ENCODE measurements at places on chromosomes 1 and 21.
A peak's percentile ranks its signal among the peaks of the same experiment; 100 is the strongest.

DNA sequence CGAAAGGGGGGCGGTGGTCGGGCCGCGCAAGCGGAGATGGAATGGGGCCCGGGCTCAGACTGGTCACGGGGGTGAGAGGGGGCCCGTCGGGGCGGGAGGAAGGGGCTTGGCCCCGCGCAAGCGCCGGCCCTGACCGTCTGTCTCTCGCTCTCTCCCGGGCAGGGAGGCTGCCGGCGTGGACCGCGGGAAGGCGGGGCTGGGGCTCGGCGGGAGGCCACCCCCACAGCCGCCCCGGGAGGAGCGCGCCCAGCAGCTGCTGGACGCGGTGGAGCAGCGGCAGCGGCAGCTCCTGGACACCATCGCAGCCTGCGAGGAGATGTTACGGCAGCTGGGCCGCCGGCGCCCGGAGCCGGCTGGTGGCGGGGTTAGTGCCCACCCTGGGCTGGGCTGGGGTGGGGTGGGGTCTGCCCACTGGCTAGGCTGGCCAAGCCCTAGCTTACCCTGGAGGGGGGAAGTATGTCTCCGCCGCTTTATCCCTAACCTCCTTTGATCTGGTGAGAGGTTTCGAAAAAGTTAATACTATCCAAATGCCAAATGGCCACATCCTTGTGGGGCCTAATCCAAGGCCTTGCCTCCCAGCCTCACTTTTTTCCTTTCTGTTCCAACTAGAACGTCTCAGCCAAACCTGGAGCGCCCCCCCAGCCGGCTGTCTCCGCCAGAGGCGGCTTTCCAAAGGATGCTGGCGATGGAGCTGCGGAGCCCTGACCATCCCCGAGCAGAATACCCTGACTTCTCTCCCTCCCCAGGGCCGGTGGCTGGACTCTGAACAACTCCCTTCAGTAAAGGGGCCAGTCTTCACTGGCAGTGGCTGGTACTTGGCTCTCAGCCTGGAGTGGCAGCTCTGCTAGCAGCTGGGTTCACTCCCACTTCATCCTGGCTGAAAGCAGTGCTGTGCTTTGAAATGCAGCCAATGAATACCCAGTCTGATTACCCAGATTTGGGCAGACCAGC is 636 bp upstream of the YRDC start:
- DNase-seq: peak; percentile 57

DNA sequence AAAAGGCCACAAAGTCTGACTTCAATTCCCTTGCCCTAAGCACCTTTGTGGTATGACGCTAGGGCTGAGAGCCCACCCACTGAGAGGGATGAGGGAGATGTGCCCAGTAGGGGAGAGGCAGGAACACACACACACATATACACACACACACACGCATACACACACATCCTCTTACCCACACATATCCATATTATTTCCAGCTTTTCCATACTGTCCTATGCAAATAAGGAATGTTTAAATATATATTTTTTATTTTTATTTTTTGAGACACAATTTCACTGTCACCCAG is 3.0 kb downstream of the RAB25 start:
- DNase-seq: no peak

- no peak for DNase-seq
Observed at GRCh38 chr1:192171123-192171522, 12.9 kb downstream of the RGS18 start.

DNA sequence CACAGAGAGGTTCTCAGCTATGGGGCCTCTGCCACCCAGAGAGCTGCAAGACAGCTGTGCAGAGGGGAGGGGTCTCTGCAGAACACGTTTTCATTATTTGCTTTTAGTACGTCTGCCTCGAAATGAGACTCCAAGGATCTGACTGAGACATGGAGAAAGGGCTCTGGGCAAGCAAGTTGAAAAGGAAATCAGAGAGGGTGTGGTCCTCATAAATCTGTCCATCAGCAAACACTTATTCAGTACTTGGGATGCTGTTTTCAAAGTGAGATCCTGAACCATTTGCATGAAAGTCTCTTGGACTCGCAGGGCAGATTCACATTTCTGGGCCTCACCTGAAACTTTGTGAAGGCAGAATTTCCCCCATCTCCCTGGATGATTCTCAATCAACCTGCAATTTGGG is 197.4 kb upstream of the GALNT2 start:
- no peak for DNase-seq

DNA sequence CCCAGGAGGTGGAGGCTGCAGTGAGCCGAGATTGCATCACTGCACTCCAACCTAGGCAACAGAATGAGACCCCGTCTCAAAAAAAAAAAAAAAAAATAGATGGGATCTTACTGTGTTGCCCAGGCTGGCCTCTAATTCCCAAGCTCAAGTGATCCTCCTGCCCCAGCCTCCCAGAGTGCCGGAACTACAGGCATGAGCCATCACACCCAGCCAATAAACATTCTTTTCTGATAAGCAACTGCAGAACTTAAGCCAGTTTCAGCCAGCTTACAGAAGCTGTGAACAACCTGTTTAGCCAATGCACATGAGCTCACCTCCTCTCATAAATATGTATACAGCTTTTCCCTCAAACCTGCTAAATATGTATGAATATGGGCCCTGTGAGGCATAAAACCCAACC is 3.1 kb upstream of the MIIP start:
- no peak for DNase-seq

GRCh38 chr1:188433425-188433824 is 1604.7 kb downstream of the PLA2G4A start:
- DNase-seq: peak; percentile 31

DNA sequence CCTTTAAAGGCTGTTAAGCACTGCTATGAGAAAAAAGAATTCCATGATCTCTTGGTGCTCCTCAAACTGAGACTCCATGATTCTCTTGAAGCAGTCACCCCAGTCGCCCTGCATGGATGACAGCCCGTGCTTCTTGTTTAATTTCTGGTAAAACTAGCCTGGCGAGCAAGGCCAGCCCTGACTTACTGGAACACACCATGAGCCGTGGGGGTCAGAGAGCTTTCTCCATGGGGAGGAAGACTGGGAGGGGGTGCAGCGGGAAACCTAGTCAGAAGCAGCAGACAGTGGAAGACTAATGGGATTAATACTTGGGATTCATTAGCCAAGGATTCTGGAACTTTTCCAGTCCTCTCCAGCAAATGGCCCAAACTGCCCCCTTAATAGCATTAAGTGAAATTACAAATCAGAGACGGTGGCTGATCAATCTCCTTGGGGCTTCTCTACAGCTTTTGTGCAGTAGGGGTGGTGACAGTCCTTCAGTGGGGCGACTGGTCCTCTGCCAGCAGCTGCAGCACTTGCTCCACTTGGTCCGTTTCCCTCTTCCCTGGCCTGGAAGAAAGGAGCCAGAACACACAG is 57.2 kb upstream of the LRRN2 start:
- no peak for DNase-seq

- no peak for DNase-seq
Observed at GRCh38 chr1:28439320-28439719, 66.5 kb upstream of the RCC1 start.

DNA sequence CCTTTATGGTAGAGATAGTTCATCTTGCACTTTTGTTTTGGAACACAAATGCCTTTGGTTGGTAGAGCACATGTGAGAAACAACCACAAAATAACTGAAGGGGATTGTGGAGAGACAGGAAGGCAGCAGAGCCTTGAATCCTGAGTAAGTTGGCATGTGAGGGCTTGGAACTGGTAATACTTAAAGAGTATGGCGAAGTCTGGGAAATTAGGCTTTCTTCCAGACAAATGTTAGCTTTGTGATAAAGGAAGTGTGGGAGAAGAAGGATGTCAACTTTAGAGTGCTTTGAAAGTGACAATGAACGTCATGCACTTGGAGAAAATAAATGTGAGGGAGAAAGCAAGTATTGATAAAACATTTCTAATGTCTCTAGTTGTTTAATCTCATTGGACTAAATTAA is 476.3 kb upstream of the ZRANB2 start:
- DNase-seq: no peak

DNA sequence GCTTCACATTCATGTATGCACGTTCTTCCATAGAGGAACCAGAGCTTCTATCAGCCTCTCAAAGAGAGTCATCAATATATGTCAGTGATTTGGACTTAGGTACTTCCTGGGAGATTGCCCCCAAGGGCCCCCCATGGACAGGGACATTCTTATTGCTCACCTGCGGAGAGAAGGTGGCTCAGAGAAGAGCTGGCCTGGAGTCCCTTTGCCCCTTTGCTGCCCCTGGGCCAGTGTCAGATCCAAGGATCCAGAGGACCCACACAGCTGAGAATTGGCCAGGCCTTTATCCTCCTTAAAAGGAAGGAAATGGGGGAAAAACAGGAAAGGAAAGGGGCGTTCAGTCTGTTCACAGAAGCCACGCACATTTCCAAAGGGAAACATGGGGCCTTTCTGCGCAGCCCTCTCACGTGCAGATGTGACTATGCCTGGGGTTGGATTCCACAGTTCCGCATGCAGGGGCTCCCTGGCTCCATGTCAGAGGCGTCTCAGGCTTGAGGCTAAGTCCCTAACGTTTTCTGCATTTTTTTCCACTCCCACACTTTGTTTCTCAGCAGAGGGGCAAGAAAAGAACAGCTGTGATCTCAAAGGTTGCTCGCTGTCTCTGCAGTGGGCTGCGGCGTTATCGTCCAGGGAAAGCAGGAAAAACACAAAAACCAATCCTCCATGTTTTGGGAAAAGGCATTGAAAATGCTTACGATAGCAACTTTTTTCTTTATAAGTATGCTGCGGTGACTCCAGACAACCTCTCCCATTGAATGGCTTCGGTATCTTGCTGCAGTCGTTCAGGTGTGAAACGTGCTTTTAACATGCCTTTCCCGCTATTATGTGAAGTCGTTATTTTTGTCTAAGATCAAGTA is 5.9 kb downstream of the C1orf226 start:
- no peak for DNase-seq

GRCh38 chr21:41066086-41066938 is 101.6 kb upstream of the BACE2 start:
- no peak for DNase-seq

DNA sequence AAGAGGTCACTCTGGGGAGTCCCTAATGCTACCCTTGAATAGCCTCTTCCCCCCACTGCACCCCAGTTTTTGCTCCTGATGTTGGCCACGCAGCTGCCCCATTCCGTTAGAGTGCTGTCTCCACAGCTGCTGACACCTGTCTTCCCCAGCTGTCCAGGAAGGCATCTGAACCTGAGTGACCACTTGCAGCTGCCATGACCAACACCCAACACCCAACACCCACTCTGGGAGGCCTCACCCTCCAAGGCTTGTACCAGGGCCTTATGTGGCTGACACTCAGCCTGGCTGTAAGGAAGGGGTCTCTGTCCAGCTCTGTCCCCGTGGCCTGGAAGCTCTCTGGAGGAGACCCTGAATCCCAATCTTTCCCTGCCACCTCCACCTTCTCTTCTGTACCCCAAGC is 26.7 kb upstream of the LDLRAP1 start:
- DNase-seq: peak; percentile 8

DNA sequence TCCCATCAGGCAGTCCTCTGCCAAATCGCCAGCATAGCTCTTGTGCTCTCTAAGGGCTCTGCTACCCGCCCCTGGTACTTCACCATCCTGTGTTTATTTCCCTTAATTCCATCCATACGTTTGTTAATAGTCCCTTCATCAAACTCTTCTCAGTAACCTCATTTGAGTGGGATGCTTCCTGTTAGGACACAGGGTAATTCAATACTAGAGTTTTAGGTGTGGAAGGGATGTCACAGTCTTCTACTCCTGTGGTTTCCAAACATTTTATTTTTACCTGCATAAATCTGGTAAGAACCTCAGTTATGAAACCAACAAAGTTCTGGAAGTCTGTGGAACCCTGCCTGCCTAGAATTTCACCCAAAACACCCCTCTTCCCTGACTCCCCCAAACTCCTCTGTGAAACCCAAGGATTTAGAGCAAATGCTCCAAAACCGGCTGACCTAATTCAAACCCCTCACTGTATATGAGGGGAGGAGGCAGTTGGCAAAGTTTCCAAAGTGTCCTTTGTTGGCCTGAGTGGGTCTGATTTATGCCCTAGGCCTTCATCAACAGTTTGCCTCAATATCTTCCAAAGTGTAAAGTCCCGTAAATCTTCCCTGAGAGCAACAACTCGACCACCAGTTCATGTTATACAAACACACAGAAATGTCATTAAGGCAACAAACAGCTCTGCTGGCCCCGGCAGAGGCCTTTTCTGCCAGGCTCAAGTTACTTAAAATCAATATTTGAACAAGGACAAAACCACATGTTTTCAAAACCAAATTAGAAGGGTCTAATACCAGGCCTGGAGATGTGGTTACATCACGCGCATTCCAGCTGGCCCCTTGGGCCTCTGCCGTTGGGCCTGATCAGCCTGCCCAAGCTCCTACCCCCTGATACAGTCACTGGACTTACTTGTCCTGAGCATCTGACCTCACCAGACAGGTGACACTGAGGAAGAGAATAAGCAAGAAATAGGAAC is 82.4 kb upstream of the FGGY start:
- no peak for DNase-seq

- DNase-seq: no peak
Observed at GRCh38 chr1:77846966-77847365, 41.5 kb upstream of the NEXN start.

- no peak for DNase-seq
Observed at GRCh38 chr1:10835421-10835820, 39.0 kb upstream of the CASZ1 start.

- DNase-seq: no peak
Observed at GRCh38 chr1:166808952-166809351, 30.3 kb upstream of the POGK start.

DNA sequence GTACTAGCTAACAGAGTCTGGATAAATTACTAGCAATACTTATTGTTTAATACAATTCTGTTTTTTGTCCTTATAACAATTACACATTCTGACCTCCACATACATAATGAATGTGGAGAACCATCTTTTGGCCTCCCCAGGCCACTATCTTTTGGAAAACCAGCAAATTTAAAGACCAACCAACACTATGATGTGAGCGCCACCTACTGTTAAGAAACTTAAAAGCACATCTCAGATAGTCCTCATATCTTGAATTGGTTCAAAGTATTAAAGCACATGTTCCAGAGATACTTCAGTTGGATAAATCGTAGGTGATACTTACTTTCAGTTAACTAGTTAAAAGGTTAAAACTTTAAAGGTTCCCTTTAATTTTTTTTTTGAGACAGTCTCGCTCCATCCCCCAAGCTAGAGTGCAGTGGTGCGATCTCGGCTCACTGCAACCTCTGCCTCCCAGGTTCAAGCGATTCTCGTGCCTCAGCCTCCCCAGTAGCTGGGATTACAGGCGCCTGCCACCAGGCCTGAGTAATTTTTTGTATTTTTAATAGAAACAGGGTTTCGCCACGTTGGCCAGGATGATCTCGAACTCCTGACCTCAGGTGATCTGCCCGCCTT is 29.3 kb upstream of the USP1 start:
- DNase-seq: no peak

DNA sequence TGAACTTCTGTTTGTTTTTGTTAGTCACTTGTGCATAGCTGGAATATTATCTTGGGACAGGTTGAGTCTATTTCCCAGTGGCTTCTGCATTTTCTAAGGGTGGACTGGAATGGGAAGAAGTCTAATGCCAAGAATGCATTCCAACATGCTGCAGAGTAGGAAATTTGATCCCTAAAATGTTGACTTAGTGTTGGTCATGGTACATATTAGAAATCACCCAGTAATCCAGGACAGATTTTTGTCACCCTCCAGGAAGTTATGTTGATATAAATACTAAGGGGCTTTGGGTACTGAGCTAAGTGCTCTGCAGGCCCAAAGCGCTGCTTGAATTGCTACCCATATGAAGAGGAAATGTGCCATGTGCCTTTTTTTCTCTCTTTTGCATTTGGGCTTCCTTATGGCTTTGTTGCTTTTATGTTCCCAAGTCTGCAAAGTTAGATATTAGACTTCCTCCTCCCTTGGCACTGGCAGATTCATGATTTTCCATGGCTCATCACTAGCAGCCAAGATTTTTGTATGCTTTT is 10.0 kb downstream of the ARID1A start:
- peak; percentile 62 for DNase-seq

GRCh38 chr1:84975035-84975434 is 21.9 kb downstream of the MCOLN2 start:
- no peak for DNase-seq

Measured in skeletal muscle cell (primary cell).